Mesendoderm (in vitro differentiated cells): ENCODE measurements at places on chromosomes 3 and 15.
A peak's percentile ranks its signal among the peaks of the same experiment; 100 is the strongest.

- H3K4me3 ChIP-seq: no peak overlapping the region
- DNase-seq: peak; percentile 35
- no peaks in the 10 kb centered on the region for H3K36me3 ChIP-seq
- no peaks in the 10 kb centered on the region for H3K27me3 ChIP-seq
- H3K27ac ChIP-seq: no peak overlapping the region
Measured at GRCh38 chr15:62495670-62496614, 330.9 kb upstream of the C2CD4B start.

- H3K27me3 ChIP-seq: no peaks in the 10 kb centered on the region
- DNase-seq: no peak
- no peaks in the 10 kb centered on the region for H3K4me1 ChIP-seq
- no peak overlapping the region for H3K27ac ChIP-seq
- H3K36me3 ChIP-seq: no peaks in the 10 kb centered on the region
- no peak overlapping the region for H3K4me3 ChIP-seq
Measured at GRCh38 chr15:70526221-70526973, 237.0 kb downstream of the UACA start.

GRCh38 chr3:124034016-124034843 lies 42.3 kb upstream of the ROPN1 start:
- peak; percentile 11 for DNase-seq
- H3K27ac ChIP-seq: no peak overlapping the region
- H3K4me1 ChIP-seq: peaks cover 2% of the 10 kb centered on the region
- no peaks in the 10 kb centered on the region for H3K36me3 ChIP-seq

DNA sequence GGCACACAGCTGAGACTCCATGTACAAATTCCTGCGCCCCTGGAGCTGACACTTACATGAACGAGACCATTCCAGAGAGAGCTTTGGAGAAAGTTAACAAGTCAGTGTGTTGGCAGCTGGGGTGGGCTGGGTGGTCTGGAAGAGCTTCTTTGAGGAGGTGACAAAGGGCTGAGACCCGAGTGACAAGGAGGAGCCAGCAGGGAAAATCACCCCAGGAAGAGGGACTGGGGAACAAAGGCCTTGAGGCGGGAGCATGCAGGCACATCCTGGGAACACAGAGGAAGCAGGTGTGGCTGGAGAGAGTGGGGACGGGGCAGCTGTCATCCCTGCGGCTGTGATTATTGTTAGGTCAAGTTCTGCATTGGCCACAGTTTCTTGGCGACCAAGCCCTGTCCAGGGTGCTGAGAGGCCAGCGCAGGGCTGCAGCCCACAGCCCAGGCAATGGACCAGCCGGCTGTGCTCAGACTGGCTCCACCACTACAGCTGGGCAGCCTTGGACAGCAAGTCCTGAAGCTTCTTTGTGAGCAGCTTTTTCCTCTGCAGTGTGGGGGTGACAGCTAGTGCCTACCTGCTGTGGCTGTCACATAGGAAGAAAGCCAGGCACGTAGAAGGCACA lies 34.2 kb upstream of the PRR23E start:
- H3K4me1 ChIP-seq: no peaks in the 10 kb centered on the region
- H3K36me3 ChIP-seq: no peaks in the 10 kb centered on the region
- H3K4me3 ChIP-seq: no peak overlapping the region

DNA sequence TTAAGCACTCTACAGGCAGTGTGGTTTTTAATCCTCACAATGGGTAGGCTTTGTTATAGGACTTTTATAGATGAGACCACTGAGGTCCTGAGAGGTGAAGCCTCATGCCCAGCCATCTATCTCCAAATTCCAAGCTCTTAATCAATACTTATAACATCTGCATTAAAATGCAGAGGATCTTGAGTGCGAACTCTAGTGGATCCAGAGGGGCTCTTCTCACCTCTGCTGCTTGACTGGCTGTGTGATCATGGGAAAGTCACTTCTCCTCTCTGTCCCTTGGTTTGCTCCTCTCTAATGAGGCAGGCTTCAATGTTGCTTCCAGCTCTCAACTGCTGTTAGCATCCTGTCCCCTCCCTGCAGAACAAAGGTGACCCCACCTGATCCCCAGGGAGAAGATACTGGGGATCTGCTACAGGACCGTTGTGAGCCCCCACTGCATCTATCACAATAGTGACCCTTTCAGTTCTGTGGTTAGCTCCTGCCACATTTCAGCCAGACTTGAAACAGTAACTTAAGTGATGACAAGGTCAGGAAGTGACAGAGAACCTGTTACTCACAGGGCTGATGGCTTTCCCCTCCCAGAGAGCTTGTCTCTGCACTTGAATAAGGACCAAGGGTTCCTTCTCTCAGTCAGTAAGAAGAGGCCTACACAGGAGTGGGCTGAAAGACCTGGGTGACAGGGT lies 1.3 kb downstream of the SLC27A2 start:
- no peak overlapping the region for H3K4me3 ChIP-seq
- H3K36me3 ChIP-seq: no peaks in the 10 kb centered on the region
- peaks cover 20% of the 10 kb centered on the region for H3K27me3 ChIP-seq
- DNase-seq: no peak
- H3K27ac ChIP-seq: no peak overlapping the region

DNA sequence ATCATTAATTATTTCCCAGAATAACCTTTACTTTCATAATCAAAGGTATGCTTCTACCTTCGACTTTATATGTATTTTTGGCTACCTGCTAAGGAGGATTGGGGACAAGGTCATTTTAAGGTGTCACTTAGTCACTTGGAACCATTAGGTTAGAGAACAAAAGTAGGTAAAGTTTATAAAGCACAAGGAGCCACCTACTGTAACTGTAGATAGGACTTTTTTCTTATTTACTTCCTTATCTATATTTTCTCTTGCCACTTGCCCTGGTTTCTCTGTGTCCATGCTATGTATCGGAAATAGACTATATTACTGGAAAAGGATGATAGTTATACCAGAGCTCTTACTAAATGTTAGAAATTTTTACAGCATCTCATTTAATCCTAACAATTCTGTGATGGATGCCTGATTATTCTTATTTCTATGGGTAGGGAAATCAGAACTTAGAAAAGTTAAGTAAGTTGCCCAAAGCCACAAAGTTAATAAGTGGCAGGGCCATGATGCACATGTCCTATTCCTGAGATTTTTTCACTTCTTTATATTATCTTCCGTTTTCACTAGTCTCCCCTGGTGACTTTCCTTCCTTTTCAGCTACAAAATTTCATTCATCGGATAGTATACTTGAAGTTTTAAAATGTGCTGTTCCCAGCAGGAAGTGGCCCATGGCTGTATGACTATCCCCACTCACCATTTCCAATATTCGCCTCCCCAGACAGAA lies 132.5 kb downstream of the CMSS1 start:
- H3K27ac ChIP-seq: no peak overlapping the region
- no peaks in the 10 kb centered on the region for H3K27me3 ChIP-seq
- DNase-seq: no peak
- H3K4me3 ChIP-seq: no peak overlapping the region
- no peaks in the 10 kb centered on the region for H3K4me1 ChIP-seq

DNA sequence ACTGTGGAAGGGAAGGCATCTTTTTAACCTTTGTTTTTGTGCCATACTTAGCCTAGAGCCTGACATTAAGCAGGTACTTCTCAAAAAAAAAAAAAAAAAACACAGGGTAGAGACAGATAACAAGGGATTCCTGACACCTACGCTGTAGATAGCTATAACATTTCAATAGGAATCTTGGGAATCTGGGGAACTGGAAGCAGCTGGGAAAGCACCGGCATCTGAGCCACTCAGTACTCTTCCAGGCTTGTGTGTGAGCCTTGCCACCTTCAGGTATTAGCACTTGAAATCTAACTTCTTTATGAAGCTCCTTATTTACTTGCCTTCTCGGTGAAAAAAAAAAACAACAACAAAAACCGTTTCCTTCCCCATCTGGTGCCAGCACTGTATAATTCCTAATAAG lies 46.8 kb downstream of the PIK3CA start:
- no peaks in the 10 kb centered on the region for H3K36me3 ChIP-seq
- peak; percentile 92 for DNase-seq
- peaks cover 6% of the 10 kb centered on the region for H3K4me1 ChIP-seq
- H3K27ac ChIP-seq: no peak overlapping the region

DNA sequence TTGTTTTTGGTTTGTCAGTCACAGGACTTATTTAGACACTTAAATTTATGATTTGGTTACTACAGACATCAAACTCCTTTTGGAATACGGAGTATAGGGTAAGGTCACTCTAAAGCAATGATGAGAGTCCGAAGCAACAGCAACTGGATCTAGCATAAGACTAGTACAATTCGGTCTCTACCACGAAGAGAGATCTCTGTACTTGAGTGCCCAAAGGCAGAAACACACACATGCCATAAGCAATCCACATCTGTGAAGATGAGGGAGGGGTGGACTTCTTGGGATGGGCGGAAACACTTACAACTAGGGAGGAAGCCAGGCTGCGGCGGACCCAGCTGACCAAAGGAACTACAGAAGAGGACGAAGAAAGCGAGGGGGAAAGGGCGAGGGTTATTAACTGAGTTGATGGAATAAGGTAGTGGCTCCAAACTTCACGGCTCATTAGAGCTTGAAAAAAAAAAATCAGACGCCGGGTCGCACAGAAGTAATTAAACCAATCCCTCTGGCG lies 595 bp downstream of the DPH6 start:
- H3K4me3 ChIP-seq: peak overlapping the region; percentile 56
- peaks cover 13% of the 10 kb centered on the region for H3K4me1 ChIP-seq
- peak overlapping the region; percentile 97 for H3K27ac ChIP-seq
- no peak for DNase-seq
- no peaks in the 10 kb centered on the region for H3K27me3 ChIP-seq
- no peaks in the 10 kb centered on the region for H3K36me3 ChIP-seq

- H3K36me3 ChIP-seq: no peaks in the 10 kb centered on the region
- no peak overlapping the region for H3K4me3 ChIP-seq
- H3K27ac ChIP-seq: no peak overlapping the region
- DNase-seq: no peak
Measured at GRCh38 chr3:28699283-28699682, 350.7 kb upstream of the AZI2 start.

GRCh38 chr3:94221829-94222228 lies 159.0 kb downstream of the NSUN3 start:
- H3K4me1 ChIP-seq: no peaks in the 10 kb centered on the region
- H3K4me3 ChIP-seq: no peak overlapping the region
- no peaks in the 10 kb centered on the region for H3K36me3 ChIP-seq
- no peaks in the 10 kb centered on the region for H3K27me3 ChIP-seq
- H3K27ac ChIP-seq: no peak overlapping the region
